ENCODE measurements at places on chromosomes 7 and 10.

DNA sequence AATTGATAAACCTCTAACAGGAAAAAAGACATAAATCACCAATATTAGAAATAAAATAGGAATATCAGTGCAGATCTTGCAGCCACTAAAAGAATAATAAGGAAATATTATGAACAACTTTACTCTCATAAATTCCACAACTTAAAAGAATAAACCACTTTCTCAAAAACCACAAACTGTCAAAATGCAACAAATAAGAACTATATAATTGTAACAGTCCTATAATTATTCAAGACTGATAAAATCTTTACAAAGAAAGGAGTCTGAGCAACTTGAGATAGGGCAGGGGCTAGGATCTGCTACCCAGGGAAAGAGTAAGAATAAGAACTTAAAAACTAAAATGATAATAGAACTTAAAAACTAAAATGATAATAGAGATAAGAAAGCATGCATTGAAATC, 169.5 kb upstream of the GDF10 start:
- no peak for DNase-seq

DNA sequence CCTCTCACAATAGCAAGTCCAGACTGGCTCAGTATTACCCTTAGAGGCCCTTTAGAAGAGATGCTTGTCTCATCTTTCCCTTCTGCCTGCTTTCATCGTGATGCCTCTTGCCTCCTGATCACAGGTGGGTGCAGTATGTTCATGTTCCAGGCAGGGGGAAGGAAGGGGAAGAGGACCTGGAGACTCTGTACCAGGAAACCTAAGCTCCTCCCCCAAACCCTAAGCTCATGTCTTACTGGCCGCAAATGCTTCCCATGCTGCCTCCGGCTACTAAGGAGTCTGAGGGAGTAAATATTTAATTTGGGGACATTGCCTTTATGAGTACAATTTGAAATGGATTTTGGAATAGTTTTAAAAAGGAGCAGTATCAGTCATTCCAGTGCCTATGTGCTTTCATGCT, 192.6 kb downstream of the CDCA7L start:
- DNase-seq = no peak

GRCh38 chr7:104206841-104207240, 972 bp downstream of the ORC5 start:
- DNase-seq = no peak

- DNase-seq = no peak
Observed at GRCh38 chr10:27145937-27146336, 8.2 kb downstream of the YME1L1 start.

DNA sequence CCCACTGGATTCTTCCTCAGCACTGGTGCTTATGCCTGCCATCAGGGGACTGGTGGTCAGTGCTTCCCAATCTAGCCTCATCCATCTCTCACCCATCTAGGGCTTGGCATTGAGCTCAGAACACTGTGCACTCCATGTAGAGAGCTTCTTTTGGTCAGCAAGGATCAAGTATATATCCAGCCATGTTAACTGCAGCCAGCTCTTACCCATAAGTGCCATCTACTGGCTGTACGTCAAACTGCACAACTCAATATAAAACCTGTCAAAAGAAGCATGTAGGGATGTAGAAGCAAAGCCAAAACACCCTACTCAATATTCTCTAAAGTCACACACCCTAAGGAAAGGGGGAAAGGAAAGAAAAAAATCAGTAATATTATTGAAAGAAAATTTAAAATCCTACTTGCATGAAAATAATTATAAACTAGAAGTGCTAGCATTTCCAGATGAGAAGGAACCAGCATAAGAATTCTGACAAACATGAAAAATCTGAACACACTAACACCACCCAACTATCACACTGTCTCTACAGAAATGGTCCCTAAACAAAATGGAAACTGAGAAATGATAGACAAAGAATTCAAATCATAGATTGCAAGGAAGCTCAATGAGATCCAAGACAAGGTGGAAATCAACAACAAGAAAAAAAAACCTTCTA, 531.1 kb upstream of the STEAP1 start:
- DNase-seq = peak; percentile 61

- no peak for DNase-seq
Observed at GRCh38 chr7:323410-323809, 33.4 kb downstream of the FOXL3 start.

DNA sequence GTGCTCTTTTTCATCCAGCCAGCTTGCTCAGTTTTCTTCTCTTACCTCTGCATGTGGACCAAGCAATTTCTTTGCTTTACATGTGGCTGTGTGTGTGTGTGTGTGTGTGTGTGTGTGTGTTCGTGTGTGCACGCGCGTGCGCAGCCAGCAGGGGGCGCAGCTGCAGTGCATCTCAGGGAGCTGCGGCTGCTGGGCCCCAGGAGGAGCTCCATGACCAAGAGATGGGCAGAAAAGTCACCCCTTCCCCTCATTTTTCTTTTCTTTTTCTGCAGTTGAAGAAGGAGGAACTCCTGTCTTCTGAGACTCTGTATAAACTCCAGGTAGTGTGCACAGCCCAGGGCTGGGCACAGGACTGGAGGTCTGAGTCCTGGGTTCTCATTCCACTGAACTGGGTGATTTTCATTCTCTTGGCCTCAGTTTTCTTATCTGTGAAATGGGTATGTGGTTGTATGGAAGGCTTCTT, 41.8 kb downstream of the BLNK start:
- peak; percentile 52 for DNase-seq

- no peak for DNase-seq
Observed at GRCh38 chr10:95035332-95036295, 33.7 kb downstream of the CYP2C8 start.

DNA sequence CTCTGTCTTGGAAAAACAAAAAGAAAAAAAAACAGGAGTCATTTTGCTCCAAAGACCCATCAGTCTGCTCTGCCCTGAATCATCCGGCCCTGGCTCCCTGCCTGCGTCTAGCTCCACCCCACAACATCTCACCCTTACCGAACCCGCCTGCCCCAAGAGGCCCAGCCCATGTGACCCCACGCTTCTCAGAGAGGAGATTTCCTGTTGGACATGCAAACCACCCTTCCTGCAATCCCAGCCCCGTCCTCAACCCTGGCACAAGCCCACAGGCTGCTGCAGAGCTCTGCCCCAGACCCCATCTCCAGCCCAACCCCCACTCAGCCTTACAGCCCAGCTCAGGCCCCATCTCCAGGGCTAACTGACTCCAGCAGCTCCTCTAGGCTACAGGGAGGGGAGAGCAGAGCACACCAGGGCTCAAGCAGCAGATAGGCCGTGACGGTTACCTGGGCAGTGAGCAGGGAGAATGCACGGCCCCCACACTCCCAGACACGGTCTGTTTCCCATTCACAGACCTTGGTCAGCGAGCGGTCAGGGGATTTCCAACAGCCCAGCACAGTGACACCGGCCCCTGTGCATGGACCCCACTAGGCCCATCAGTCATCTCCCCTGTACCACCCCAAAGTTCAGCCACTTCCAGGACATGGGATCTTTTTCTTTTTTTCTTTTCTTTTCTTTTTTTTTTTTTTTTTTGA, 69.9 kb upstream of the GTF2I start:
- peak; percentile 38 for DNase-seq

- DNase-seq = no peak
Observed at GRCh38 chr10:61764486-61764885, 101.8 kb downstream of the CABCOCO1 start.

GRCh38 chr7:80150611-80151273, 16.1 kb downstream of the GNAI1 start:
- DNase-seq = no peak

DNA sequence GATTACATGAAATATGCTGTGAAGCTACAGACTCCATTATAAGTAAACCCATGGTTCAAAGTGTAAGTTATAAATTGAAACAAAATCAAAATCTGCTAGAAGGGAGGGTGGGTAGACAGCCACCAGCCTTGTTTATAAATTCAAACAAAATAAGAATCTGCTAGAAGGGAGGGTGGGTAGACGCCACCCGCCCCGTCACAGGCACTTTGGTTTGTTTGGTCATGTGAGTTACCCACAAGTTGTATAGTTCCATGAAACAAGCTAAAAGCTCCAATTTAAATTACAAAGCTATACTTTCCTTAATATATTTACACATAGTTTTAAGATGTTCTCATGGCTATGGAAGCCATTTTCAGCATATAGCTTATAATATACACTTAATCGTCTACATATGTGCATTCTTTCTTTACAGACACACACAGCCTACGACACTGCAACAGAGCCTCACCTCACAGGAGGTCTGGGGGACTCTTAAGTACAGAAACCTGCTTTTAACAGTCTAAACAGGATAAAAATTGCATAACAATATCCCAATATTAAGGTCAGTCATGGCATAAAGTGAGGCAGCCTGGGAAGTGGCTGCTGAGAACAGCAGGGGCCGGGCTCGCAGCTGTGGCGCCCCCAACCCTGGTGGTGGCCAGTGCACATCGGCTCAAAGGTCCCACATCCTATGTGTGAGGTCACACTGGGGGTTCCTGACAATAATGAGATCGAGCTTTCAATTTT, 28.1 kb upstream of the NCAPG2 start:
- no peak for DNase-seq

DNA sequence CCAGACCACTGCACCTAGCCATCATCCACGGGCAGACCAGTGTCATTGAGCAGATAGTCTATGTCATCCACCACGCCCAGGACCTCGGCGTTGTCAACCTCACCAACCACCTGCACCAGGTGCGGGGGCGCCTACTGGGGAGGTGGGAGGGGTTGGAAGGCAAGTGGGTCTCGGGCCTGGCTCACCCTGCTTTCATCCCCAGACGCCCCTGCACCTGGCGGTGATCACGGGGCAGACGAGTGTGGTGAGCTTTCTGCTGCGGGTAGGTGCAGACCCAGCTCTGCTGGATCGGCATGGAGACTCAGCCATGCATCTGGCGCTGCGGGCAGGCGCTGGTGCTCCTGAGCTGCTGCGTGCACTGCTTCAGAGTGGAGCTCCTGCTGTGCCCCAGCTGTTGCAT, 4.6 kb downstream of the NFKB2 start:
- no peak for DNase-seq
